WERI-Rb-1 (cell line): ENCODE measurements at places on chromosomes 1 and 21.
A peak's percentile ranks its signal among the peaks of the same experiment; 100 is the strongest.

GRCh38 chr1:91805311-91805801 is 80.6 kb downstream of the TGFBR3 start:
- peak; percentile 63 for DNase-seq

DNA sequence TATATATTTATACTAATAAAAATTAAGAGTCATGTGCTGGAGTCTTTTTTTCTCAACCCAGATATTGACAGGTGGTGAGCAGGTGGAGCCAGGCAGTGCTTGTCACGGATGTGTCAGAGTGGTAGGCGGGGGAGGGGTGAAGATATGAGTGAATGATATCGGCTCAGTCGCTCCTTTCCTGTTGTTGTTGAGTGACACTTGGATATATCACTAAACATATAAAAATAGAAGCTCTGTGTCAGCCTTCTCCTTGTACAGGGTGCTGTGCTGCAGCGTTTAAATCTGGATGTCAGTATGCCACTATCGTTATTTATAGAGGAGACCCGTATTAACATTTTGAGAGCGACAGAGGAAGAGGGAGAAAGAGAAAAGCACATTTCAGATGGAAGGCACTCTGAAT is 339.6 kb downstream of the NUF2 start:
- no peak for DNase-seq

GRCh38 chr1:41864471-41865040 is 54.2 kb downstream of the HIVEP3 start:
- peak; percentile 73 for DNase-seq

- no peak for DNase-seq
Measured at GRCh38 chr1:229643996-229644745, 18.1 kb downstream of the URB2 start.

- peak; percentile 14 for DNase-seq
Measured at GRCh38 chr1:26694638-26695355, 1.0 kb upstream of the ARID1A start.

DNA sequence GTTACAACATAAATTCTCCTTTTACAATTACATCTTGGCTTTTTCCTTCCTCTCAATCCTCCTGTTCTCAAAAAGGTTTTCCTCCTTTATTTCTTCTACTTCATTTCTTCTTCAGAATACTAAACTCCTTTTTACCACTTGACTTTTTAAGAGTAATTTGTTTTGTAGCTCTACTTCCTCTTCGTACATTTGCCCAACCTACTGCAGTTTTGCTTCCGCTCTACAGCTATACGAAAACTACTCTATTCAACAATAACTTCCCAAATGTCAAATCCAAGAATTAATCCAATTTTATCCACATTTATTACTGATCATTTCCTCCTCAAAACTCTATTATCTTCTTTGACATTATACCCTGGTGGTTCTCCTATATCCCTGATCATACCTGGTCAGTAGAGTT is 3.4 kb downstream of the GDAP2 start:
- DNase-seq = no peak

GRCh38 chr1:206706298-206706791 is 21.6 kb downstream of the MAPKAPK2 start:
- peak; percentile 81 for DNase-seq

DNA sequence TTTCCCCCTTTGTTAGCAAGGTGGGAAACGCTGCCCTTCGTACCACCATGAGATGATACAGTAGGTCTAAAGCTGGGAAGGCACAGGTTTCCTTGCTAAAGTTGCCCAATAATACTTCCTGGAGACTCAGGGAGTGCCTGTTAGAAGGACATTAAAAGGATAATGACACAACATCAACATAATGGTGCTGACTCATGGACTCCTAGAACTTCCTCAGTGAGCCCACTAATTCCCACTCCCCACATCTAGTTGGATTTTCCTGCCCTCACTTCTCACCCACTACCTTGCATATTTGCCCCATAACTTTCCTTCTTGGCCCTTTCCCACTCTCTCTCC is 17.5 kb downstream of the CFAP45 start:
- DNase-seq = no peak

DNA sequence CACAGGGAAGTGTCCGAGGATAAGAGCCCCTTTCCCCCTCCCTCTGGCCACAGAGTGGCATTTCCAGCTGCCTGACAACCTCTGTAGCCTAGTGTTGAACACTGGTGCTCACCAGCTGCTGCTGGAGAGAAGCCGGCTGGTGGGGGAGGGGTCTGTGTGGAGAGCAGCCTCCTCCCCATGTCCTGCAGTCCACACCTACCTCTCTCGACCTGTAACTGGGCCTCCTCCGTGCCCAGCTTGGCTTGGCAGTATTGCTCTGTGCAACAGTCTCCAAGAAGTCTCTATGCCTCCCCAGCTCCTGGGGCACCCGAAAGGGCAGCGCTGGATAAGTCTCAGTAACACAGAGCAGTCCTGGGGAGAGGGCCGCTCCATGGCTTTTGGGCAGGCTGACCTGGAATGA is 17.0 kb downstream of the PAPPA2 start:
- DNase-seq = no peak

- DNase-seq = no peak
Measured at GRCh38 chr1:162008799-162009198, 14.9 kb downstream of the OLFML2B start.

DNA sequence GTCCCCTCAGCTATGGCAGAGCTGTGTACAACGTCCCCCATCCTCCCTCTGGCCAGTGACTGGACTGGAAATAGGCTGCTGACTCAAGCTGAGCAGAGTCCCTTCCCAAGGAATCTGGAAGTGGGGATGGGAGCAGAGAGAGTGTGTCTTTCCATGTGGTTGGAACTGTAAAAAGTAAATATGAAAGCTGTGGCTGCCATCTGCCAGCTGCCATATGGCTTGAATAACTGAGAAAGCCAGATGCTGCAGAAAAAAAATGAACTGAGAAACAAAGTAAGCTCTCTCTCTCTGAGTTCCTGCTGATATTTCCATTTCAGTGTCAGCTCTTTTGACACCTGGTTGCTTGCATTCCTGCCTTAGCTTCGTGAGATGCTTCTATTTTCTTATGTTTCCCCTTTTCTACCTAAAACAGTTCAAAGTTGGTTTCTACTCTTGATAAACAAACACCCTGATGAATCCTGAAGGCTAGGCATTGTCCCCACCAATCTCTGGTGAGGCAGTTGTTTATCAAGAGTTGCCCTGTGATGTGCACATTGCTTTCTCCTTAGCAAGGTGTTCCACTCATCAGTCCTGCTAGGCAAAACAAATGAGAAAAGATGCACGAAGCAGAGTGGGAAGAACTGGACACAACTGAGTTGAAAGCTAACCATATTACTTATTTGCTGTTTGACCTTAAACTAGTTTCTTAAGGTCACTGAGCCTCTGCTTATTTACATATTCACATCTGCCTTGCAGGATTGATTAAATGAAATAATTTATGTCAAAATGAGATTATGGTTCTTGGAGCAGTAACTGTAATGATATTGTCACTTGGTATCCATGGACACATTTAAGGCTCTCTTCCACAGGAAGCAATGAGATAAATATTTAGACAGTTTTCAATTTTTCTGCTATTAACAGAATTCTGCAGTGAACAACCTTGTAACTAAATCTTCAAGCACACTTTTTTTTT is 16.6 kb upstream of the DR1 start:
- peak; percentile 22 for DNase-seq

- no peak for DNase-seq
Measured at GRCh38 chr1:234848972-234849649, 239.1 kb upstream of the IRF2BP2 start.

- no peak for DNase-seq
Measured at GRCh38 chr21:21897275-21897883, 899.2 kb downstream of the NCAM2 start.

GRCh38 chr1:246270236-246270635 is 236.8 kb downstream of the SMYD3 start:
- no peak for DNase-seq

DNA sequence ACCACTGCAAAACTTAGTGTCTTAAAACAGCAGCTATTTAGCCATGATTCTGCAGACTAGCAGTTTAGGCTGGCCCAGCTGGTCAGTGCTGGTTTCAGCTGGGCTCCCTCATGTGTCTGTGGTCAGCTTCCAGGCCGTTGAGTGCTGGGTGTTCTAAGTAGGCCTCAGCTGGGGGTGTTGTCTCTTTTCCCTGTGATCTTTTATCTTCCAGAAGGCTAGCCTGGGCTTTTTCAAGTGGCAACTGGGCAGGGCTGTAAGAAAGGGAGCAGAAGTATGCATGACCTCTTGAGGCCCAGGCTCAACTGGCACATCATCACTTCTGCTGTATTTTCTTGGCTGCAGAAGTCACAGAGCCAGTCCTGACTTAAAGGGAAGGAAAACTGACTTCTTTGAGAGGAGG is 136.1 kb downstream of the KIF26B start:
- DNase-seq = no peak

DNA sequence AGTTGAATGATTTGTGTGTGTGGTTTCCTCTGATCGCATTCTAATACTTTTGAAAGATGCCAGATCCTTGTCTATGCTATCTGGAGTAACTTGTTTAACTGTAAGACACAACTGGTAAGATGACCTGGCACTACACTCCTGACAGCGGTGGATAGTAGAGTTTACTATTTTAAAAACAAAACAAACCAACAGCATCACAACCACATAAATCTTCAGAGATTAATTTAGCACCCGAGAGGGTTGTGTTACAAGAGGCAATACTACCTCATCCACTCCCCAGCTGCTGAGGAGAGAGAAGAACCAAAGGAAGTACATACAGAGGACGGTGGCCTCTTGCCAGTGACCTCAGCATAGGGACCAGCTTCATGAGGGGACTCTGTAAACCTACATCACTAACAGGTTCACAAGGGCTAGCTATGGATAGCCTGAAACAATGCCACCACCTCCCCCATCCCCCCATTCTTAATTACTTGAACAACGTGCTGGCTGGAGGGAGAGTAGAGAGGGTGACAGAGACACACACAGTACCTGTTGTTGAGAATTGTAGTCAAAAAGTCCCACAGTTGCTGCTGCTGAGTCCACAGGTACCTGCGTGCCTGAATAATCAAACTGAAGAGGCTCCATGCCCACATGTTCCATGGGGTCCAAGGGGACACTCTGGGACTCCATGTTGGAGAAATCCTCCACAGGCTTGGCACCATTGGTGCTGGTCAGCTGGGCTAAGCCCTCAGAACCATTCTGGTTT is 73.5 kb downstream of the PUM1 start:
- DNase-seq = no peak

DNA sequence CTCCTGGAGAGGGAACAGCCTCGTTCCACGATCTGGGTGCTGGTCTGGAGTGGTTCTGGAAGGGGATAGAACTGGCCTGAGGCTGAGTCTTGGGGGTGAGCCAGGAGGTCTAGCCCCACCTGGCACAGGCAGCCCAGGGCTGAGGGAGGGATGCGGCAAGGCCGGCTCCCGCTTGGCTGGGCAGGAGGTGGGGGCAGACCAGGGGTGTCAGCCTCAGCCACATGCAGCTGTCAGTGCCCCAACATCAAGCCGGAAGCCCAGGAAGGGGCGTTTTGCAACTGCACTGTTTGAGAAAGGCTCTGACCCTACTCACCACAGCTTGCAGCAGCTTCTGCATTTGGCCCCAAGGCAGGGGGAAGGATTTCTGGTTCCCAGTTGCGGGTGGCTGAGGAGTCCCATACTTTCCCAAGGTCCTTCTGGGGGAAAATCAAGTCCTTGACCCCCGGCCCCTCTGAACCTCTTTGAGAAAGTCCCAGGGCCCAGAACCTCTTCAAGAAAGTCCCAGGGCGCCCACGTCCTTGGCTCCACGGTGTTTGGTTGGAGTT is 2.0 kb downstream of the EFHD2 start:
- no peak for DNase-seq

- peak; percentile 87 for DNase-seq
Measured at GRCh38 chr1:1315435-1315954, 7.1 kb downstream of the PUSL1 start.

DNA sequence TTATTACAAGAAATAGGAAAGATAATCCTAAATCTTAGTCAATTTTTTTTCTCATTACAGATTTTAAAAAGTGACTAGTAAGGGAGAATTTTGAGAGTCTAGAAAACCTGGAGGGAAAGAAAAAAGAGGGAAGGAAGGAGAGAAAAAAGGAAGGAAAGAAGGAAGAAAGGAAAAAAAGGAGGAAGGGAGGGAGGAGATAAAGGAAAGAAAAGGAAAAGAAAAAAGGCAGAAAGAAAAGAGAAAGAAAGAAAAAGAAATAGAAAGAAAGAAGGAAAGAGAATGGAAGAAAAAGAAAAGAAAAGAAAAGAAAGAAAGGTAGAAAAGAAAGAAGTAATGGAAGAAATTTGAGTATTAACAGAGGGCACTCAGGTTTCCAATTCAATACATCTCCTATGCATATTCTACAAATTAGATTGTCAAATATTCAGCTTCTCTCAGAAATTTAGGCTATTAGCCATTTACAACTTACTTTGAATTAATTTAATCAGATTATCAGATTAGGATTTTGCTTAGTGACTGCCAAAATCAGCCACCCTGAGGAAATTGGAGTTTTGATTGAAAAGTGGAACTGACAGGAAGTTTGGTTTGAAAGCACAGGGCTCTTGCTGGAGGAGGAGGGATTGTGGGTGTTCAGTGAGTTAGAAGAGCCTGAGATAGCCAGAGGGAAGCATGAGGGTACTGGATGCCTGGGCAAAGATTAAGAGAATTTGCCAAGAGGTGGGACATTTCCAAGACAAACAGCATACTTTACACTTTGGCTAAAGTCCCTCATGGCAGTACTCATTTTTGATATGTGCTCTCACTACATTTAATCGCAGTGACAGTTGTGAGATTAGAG is 677.8 kb downstream of the USP25 start:
- DNase-seq = no peak

DNA sequence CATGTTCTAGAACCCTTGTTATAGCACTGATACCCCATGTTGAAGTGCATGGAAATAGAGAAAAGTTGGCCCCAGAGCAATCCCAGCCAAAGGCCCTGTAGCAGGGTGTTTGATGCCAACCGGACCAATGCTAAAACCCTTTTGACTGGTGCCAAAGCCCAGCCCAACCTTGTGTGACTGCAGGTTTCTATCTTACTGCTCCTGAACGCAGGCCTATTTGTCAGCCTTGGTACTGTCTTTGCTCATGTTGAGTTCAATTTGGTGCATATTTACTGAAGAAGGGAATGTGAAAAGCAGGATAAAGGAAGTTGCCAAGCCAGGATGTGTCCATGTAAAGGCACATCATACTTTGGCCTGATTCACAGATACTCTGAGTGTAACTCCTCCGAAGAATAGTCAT is 51.7 kb upstream of the NFASC start:
- DNase-seq = no peak

- DNase-seq = no peak
Measured at GRCh38 chr1:46380508-46380907, 13.6 kb upstream of the FAAH start.

DNA sequence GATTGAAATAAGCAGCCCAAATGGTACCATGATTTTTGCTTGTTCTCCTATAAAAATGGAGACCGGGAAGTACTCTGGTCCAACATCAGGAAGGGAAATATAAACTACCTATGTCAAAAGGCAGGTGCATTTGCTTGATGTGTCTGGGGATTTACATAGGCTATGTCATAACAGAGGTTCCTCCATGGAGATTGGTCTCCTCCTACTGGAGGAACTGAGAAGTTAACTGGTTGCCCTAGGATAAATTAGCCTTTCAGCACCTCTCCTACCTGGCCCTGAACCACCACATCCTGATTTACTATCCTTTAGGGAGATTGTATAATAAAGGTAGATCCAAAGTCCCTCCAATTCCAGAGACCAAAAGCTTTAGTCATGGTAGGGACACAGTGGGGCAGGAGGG is 1109.3 kb upstream of the B3GALT2 start:
- DNase-seq = peak; percentile 59

- no peak for DNase-seq
Measured at GRCh38 chr1:92502247-92502646, 15.5 kb upstream of the GFI1 start.

GRCh38 chr21:43861706-43862105 is 3.3 kb upstream of the AGPAT3 start:
- no peak for DNase-seq

- no peak for DNase-seq
Measured at GRCh38 chr1:66353257-66353656, 180.7 kb upstream of the SGIP1 start.

GRCh38 chr1:3324704-3325535 is 129.5 kb upstream of the ARHGEF16 start:
- no peak for DNase-seq
